ENCODE measurements at places on chromosomes 3 and 15.

DNA sequence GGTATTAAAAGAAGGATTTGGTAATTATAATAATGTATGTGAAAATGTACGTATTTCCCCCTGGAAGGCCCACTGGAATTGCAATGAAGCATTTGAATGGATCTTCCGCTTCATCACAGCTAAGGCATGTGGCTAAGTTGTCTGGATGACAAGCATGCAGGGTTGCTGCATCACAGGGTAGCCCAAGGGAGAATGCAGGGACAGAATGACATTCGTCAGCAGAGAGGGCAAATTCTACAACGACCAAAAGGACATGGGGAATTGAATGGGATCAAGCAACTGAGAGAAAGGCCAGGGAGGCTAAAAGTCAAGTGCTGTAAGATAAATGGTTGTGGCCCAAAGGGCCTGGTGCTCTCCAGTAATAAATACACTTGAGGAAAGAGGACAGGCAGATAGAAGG lies 95.4 kb downstream of the ISL2 start:
- DNase-seq = peak; percentile 81

- no peak for DNase-seq
These were observed 767.5 kb upstream of the ROBO1 start for GRCh38 chr3:80535286-80535685.

DNA sequence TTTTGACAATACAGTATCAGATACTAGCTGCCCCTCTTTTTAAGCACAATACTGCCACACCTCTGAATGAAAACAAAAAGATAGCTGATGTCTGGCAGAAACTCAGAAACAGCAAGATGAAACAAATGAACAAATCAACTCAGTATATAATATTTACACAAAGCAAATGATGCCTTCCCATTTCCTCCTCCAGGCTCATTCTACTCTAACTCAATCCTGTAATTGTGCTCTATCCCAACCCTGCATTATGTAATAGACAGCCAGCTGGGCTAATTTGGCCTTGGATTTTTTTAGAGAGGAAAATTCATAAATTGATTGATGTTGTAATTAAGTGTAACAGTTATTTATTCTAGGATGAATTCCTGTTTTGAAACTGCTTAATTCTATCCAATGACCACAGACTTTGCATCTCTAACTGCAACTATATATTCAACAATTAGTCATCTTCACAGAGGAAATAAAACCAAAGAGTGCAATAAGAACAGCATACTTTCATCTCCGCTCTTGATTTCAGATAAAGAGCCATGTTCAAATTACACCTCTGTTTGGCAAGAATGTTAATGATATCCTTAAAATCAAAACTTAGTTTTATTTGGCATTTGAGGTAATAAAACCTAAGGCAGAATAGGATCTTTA lies 6.1 kb downstream of the ATG3 start:
- no peak for DNase-seq

- no peak for DNase-seq
These were observed 188.5 kb downstream of the CADPS start for GRCh38 chr3:62686503-62687294.

- no peak for DNase-seq
These were observed 8.6 kb downstream of the OXSR1 start for GRCh38 chr3:38173834-38174418.

- DNase-seq = no peak
These were observed 283.3 kb upstream of the ROBO2 start for GRCh38 chr3:76756577-76756976.

GRCh38 chr3:119240101-119240590 lies 532 bp downstream of the B4GALT4 start:
- no peak for DNase-seq

DNA sequence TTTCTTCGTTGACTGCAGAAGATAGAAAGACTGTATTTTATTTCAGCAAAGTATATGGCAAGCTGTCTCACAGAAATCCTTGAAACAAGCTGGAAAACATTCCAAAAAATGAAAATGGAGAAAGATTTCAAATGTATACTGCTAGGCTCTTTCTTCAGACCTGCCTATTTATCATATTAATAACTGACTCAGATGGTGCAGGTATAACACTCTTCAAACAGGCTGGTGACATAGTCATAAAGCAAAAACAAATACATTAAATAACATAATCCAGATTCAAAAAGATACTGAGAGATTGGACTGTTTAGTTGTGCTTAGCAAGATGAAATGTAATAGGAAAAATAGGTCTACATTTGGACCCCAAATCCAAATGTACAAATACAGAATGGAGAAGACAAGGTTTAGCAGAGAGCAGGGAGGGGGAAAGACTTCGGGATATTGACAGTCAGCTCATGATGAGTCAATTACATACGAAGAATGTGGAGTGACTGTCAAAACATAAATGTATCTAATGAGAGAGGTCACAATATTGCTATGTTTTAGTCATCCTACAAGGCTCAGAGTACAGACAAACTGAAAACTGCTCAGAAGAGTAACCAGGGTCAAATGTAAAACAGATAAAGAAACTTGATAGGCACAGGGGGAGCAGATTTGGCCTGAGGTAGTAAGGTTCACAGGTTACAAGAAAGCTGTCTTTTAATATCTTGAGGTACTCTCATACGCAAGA lies 88.7 kb downstream of the DMXL2 start:
- no peak for DNase-seq

- no peak for DNase-seq
These were observed 126.3 kb downstream of the EEFSEC start for GRCh38 chr3:128279601-128279880.
